WTC11 (cell line): ENCODE measurements at places on chromosomes 3 and 15. TPM values are rescaled to one million over a fixed set of nuclear protein-coding genes. Genes with fewer than 3 reads are reported as not detected.

SEMA6D gene
- total RNA-seq: 0.98 to 2.6 TPM (median 2.0 TPM) in 3 replicates

DUOXA2 gene
- 0.11 TPM in 1 of 3 replicates, not detected in the others for total RNA-seq

- peaks cover 3% of the 10 kb centered on the region; the same call in 1 of the 2 replicates for H3K36me3 ChIP-seq
- H3K27ac ChIP-seq: no peak overlapping the region
- no peak for DNase-seq
- H3K4me3 ChIP-seq: no peak overlapping the region
- no peaks in the 10 kb centered on the region for H3K27me3 ChIP-seq
- peaks cover 24% of the 10 kb centered on the region for H3K4me1 ChIP-seq
Measured at GRCh38 chr3:119834754-119835370, 53.0 kb downstream of the NR1I2 start.

DNA sequence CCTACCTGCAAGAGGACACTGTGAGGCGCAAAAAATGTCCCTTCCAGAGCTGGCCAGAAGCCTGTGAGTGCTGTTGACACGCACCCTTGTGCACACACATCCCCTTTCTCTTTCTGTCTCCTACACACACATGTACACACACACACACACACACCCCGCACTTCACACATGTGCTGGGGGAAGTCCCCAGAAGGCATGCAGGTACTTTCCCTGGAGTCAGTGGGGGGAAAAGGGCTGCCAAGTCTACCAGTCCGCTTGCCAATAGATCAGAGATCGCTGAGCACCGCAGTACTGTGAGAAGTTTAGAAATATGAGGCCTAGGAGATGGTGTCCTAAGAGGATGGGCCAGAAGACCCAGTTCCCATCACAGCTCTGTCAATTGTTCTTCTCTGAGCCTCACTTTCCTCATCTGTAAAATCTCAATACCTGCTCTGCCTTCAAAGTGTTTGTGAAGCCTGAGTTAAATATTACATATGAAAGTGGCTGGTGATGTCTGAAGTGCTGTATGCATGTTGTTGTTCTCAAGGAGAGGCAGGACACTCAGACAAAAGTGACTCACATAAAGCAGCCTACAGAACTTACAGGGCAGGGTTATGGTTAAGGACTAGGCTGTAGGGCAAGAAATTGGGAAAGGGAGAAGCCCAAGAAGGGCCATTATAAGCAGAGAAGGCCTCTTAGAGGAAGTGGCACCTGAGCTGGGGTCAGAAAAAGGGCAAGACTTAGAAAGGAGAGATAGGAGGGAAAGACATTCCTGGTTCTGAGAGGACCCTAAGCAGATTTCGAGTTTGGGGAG, 6.8 kb downstream of the IL17RE start:
- H3K27me3 ChIP-seq: no peaks in the 10 kb centered on the region; the same call in 1 of the 2 replicates
- no peak overlapping the region; the same call in 1 of the 2 replicates for H3K27ac ChIP-seq
- no peak overlapping the region for H3K4me3 ChIP-seq
- H3K4me1 ChIP-seq: no peaks in the 10 kb centered on the region

SPTBN5 gene
- total RNA-seq: 1.2 to 2.3 TPM (median 2.0 TPM) in 3 replicates

DCLK3 gene
- 0.44 to 0.94 TPM (median 0.55 TPM) in 3 replicates for total RNA-seq

A4GNT gene
- not detected in 3 replicates for total RNA-seq

DNA sequence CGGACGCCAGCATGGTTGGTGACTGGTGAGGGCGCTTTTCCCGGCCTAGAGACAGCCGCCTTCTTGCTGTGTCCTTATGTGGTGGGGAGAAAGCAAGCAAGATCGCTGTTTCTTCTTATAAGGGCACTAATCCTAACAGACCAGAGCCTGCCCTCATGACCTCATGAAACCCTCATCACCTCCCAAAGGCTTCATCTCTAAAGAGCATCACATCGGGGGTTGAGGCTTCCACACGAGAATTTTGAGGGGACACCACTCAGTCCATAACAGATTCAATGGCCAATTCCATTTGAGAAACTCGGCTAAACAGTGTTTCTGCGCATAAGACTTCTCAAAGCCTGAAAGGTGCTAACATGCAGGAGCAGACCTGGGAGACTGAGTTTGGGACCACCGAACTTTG, 54.0 kb downstream of the VGLL4 start:
- no peaks in the 10 kb centered on the region for H3K27me3 ChIP-seq
- no peak overlapping the region for H3K4me3 ChIP-seq
- DNase-seq: no peak
- H3K4me1 ChIP-seq: peaks cover 72% of the 10 kb centered on the region

ECE2 gene
- 0.46 to 1.2 TPM (median 0.64 TPM) in 3 replicates for total RNA-seq

DNA sequence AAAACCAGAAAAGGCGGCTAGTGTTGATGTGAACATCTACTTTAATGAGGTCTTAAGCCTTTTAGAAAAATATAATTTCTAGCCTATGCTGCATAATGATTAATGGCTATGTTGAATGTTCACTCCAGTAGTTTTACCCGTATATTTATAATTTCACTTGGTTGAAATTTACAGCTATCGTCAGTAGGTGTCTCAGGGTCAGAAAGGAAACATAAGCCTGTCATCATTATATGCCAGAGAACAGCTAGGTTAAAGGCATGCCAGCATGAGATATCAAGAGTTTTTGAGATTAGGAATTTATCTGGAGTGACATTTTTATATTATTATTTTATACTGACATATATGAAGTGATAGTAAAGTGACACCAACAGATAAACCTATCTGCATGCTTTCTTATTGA, 904.1 kb downstream of the OTOL1 start:
- no peak overlapping the region for H3K27ac ChIP-seq
- H3K36me3 ChIP-seq: peaks cover 8% of the 10 kb centered on the region; the same call in 1 of the 2 replicates
- H3K4me3 ChIP-seq: no peak overlapping the region
- H3K27me3 ChIP-seq: no peaks in the 10 kb centered on the region
- DNase-seq: no peak
- H3K4me1 ChIP-seq: no peaks in the 10 kb centered on the region

SYNPR gene
- 0.78 to 1.4 TPM (median 0.85 TPM) in 3 replicates for total RNA-seq

RTP1 gene
- total RNA-seq: 5.1 to 5.9 TPM (median 5.6 TPM) in 3 replicates

DNA sequence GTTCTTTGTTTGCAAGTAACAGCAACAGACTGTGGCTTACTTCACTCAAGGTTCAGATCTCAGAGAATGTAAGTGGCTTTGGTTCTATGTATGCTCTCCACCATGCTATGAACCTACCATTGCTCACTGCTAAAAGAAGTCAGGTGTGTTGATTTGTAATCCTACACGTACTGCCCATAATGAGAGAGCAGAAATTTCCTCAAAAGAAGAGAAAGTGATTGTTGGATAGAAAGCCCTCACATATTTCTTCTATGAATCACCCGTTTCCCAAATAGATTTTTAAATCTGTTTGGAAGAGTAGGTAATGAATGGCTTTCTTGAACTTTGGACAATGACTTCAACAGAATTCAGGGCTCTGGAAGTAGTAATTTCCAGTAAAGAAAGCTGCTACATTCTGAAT, 565.4 kb downstream of the ROBO2 start:
- 0 out of 2 replicates have a peak, but pooled peaks cover 2% of the 10 kb centered on the region for H3K36me3 ChIP-seq
- H3K27me3 ChIP-seq: no peaks in the 10 kb centered on the region
- 0 out of 2 replicates have a peak overlapping the region, but pooled peaks have one; percentile 58 for H3K27ac ChIP-seq
- no peak overlapping the region for H3K4me3 ChIP-seq
- DNase-seq: no peak

LRRC31 gene
- not detected in 3 replicates for total RNA-seq

RTP3 gene
- total RNA-seq: not detected in 3 replicates

SMAD6 gene
- 9.2 to 13.9 TPM (median 10.4 TPM) in 3 replicates for total RNA-seq

GRCh38 chr3:56811546-56812202, 9.9 kb upstream of the ARHGEF3 start:
- peaks cover 5% of the 10 kb centered on the region; the same call in 1 of the 2 replicates for H3K4me1 ChIP-seq
- no peaks in the 10 kb centered on the region for H3K36me3 ChIP-seq
- H3K27ac ChIP-seq: no peak overlapping the region
- no peaks in the 10 kb centered on the region for H3K27me3 ChIP-seq
- no peak for DNase-seq
- H3K4me3 ChIP-seq: no peak overlapping the region

DNA sequence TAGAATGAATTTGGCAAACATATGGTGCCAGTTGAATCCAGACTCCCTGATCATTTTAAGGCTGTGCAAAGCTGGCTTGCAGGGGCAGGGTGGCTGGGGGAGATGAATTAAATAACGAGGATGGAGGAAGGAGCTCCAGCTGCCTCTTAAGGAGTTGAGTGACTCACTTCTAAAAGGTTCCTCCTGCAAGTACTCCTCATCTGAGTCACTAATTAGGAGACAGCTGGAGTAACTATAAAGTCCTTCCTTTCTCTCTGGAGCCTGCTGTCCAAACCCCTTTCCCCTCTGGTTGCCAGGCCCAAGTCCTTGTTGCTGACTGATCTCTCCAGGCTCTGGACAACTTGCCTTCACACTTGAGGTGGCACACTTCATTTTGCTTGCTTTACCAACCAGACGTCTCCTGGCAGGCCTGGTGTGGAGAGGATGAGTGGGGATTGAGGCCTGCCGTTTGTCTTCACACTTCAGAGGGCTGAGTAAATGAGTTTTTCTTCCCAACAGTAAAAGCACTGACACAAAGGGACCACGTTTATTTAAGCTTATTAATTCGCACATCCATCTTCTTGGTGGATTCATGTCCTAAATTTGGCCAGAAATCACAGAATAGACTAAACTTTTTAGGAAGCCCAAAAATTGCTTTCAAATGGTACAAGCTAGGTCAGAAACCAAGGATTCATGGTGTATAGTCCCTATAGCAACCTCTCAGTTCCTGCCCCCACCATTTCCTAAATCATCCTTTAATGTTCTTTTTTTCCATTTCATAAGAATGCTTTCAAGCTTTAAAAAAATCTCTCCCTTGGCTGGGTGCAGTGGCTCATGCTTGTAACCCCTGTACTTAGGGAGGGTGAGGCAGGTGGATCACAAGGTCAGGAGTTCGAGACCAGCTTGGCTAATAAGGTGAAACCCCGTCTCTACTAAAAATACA, 90.5 kb upstream of the MYRIP start:
- no peak for DNase-seq
- peaks cover 7% of the 10 kb centered on the region; the same call in 1 of the 2 replicates for H3K4me1 ChIP-seq
- no peaks in the 10 kb centered on the region for H3K36me3 ChIP-seq
- H3K27me3 ChIP-seq: no peaks in the 10 kb centered on the region; the same call in 1 of the 2 replicates
- H3K4me3 ChIP-seq: no peak overlapping the region

DNA sequence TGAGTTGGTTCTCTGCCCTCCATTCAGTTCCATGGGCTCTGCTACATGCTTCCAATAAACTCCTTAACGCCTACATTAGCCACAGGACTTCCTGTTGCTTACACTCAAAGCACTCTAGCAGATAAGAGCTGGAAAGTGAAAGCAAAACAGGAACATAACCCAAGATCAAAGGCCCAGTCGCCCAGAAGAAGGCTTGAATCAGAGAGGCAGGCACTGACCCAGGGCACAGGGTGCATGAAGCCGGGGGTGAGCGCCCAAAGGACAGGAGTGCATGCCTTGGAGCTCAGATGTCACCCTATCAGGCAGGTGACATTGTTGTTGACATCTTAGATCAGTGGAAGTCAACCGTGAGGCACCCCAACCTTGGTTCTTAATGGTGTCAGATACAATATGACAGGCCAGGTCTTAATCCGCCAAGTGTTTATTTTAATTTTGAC, 235.1 kb downstream of the UACA start:
- DNase-seq: no peak
- H3K27me3 ChIP-seq: no peaks in the 10 kb centered on the region; the same call in 1 of the 2 replicates
- H3K36me3 ChIP-seq: no peaks in the 10 kb centered on the region
- no peak overlapping the region for H3K4me3 ChIP-seq

GRCh38 chr3:111762537-111762936, 96.5 kb upstream of the PHLDB2 start:
- H3K27me3 ChIP-seq: no peaks in the 10 kb centered on the region
- no peak overlapping the region for H3K4me3 ChIP-seq
- no peak overlapping the region for H3K27ac ChIP-seq
- no peak for DNase-seq
- peaks cover 12% of the 10 kb centered on the region for H3K36me3 ChIP-seq

PARP15 gene
- total RNA-seq: 0.15 to 0.39 TPM (median 0.37 TPM) in 3 replicates

TMEM40 gene
- total RNA-seq: 0.17 TPM in 1 of 3 replicates, not detected in the others

DNA sequence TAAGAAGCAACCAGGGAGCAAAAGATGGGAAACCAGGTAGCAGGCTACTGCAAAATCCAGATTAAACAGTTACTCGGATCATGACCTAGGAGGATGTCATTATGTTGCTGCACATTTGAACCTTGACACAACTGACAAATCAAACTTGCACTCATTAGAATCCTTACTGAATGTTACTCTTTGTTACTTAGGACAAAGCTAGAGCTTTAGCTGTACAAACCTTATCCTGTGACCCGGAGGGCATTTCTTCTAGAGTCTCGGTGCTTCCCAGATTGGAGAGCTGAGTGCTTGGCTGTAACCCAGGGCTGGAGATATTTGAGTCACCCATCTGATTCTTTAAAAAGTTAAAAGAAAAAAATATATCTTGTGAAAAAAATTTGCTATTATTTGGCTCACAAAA, 43.4 kb downstream of the DCP1A start:
- no peak for DNase-seq
- H3K27ac ChIP-seq: no peak overlapping the region
- H3K4me3 ChIP-seq: no peak overlapping the region
- H3K27me3 ChIP-seq: no peaks in the 10 kb centered on the region
- peaks cover 34% of the 10 kb centered on the region for H3K36me3 ChIP-seq

TRIM42 gene
- not detected in 3 replicates for total RNA-seq

GRCh38 chr3:150414959-150415358, 6.9 kb downstream of the TSC22D2 start:
- H3K36me3 ChIP-seq: peaks cover 4% of the 10 kb centered on the region; the same call in 1 of the 2 replicates
- no peak for DNase-seq
- H3K4me1 ChIP-seq: peaks cover 50% of the 10 kb centered on the region
- H3K27me3 ChIP-seq: no peaks in the 10 kb centered on the region
- 0 out of 2 replicates have a peak overlapping the region, but pooled peaks have one; percentile 73 for H3K4me3 ChIP-seq

DNA sequence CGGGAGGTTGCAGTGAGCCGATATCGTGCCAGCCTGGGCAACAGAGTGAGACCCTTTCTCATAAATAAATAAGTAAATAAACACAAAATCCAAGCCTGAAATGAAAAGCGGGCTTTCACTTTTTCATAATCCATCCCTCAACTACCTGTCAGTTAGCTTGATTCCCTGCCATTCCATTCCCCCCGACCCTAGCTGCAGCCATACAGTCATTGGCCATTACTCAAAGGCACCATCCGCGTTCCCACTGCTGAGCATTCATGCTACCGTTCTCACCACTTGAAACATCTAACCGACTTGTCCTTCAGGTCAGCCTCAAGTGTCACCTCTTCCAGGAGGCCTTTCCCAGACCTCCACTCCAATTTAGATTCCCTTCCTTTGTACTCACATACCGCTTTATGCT, 1.1 kb upstream of the PARL start:
- no peak for DNase-seq
- no peak overlapping the region for H3K27ac ChIP-seq
- H3K36me3 ChIP-seq: no peaks in the 10 kb centered on the region
- H3K4me3 ChIP-seq: peak overlapping the region; percentile 16
- peaks cover 19% of the 10 kb centered on the region for H3K4me1 ChIP-seq

DNA sequence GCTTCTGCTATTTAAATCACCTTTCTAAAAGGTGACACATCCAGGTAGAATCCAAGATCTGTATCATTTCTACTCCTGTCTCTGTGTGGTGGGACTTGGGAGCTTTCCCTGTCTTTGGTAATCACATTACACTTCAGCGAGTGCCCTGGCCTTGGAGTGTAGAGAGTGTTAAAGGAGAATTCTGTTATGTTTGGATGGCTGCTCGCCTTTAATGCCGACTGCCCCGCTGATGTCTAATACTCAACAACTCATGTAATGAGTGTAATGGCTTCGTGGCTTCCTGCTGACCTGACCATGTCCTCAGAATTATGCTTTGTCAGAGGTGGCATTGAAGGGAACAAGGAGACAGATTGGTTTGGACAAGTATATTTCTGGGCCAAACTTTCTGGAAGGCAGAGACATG, 66.3 kb upstream of the LRTM1 start:
- no peak overlapping the region for H3K4me3 ChIP-seq
- peaks cover 6% of the 10 kb centered on the region; the same call in 1 of the 2 replicates for H3K36me3 ChIP-seq
- H3K27me3 ChIP-seq: no peaks in the 10 kb centered on the region
- H3K4me1 ChIP-seq: peaks cover 4% of the 10 kb centered on the region

GRCh38 chr15:90201130-90201943, at the start of gene SEMA4B:
Gene SEMA4B (plus strand): TSS chr15:90201330. CDS start chr15:90201579, 249 bp downstream.
- H3K4me1 ChIP-seq: peaks cover 20% of the 10 kb centered on the region
- peak within 1 kb of the TSS; percentile 78 for H3K4me3 ChIP-seq
- H3K36me3 ChIP-seq: peaks cover 5% of the 10 kb centered on the region; the same call in 1 of the 2 replicates
- peak; percentile 83 for DNase-seq
- H3K27ac ChIP-seq: peak within 1 kb of the TSS; percentile 60

TEX9 gene
- total RNA-seq: 10.2 to 12.2 TPM (median 11.1 TPM) in 3 replicates
